Tracheal epithelial cell (primary cell): ENCODE measurements at places on chromosomes 4 and X. TPM values are rescaled to one million over a fixed set of nuclear protein-coding genes. Genes with fewer than 3 reads are reported as not detected.

Gene ABLIM2
- 1.7 and 4.6 TPM in 2 replicates for total RNA-seq

Gene TMEM164
- 30.1 and 68.4 TPM in 2 replicates for total RNA-seq

Gene NEIL3
- 1.3 and 2.2 TPM in 2 replicates for total RNA-seq

Gene NPFFR2
- total RNA-seq = 0.64 and 8.2 TPM in 2 replicates

Gene ARHGAP4
- 6.0 and 6.7 TPM in 2 replicates for total RNA-seq

Gene UGT2B28
- not detected in 2 replicates for total RNA-seq

Gene MAGED4
- total RNA-seq = 0.48 TPM in 1 of 2 replicates, not detected in the other

Gene TCEAL6
- total RNA-seq = not detected in 2 replicates

Gene SLC10A6
- 5.3 and 7.7 TPM in 2 replicates for total RNA-seq

Gene PHKA1
- total RNA-seq = 12.8 and 14.9 TPM in 2 replicates

Gene ITM2A
- total RNA-seq = 1.1 and 4.6 TPM in 2 replicates

Gene FGFR3
- total RNA-seq = 55.4 and 118 TPM in 2 replicates

Gene DMRTC1
- not detected in 2 replicates for total RNA-seq

Gene VSIG4
- total RNA-seq = not detected in 2 replicates

Gene RIPPLY1
- not detected in 2 replicates for total RNA-seq

Gene GRIA2
- total RNA-seq = not detected in 2 replicates

Gene SOWAHB
- total RNA-seq = 28.2 and 28.3 TPM in 2 replicates

Gene ERAS
- total RNA-seq = not detected in 2 replicates

Gene FGF2
- 6.0 and 8.0 TPM in 2 replicates for total RNA-seq

Gene PLP1
- total RNA-seq = not detected in 2 replicates

Gene MSANTD1
- total RNA-seq = 0.21 and 0.48 TPM in 2 replicates

Gene ASB11
- not detected in 2 replicates for total RNA-seq
